Kidney (tissue), 22 donors: ENCODE measurements at places on chromosomes 3 and 15. TPM values are rescaled to one million over a fixed set of nuclear protein-coding genes. Genes with fewer than 3 reads are reported as not detected.
A peak's percentile ranks its signal among the peaks of the same experiment; 100 is the strongest.

DNA sequence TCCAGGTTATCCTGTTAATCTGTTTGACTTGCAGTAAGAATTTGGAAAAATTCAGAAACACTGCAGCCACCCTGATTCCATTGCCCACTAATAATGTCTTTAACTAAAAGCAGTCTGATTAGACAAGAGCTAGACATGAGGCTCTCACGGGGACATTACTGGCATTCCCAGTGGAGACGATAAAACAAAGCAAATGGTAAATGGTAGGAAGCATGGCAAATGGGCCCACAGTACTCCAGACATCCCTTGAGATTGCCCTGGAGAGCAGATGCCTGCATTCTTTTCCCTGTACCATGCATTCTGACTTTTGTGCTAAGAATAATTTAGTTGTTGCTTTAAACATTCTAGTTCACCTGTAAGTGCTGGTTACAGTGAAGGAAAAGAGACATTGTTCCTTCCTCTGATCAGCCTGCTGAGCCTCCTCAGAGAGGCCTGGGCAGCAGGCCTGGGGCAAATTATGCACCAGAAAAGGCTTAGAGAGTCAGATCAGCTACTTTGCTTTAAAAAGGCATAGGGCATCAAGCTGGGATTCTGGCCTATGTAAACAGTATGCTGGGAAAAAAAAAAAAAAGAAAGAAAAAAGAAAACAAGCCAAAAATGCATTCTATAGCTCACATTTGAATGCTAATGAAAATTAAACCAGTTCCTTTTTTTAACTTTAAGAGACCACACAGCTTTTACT lies 204.6 kb downstream of the GABRG3 start:
- no peak overlapping the region for H3K27ac ChIP-seq
- no peak for DNase-seq
- H3K36me3 ChIP-seq = no peaks in the 10 kb centered on the region
- no peak overlapping the region for H3K4me3 ChIP-seq
- H3K27me3 ChIP-seq = no peaks in the 10 kb centered on the region

DNA sequence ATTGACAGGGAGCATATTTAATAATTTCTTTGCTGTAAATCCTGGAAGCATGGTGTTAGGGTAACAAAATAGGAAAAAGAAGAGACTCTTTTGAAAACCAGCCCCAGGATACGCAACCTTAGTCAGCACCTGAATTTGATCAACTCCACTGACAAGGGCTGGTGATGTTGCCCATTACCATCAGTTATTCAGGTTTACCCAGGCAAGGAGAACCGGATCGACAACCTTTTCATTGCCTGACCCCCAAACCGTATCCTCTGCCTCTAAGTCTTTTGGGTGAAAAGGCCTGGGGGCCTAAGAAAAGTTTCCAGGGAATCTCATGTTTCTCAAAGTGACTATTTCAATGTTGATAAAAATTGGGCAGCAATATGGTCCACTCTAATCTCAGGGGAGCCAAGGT lies 313.3 kb downstream of the KBTBD8 start:
- no peak overlapping the region for H3K4me3 ChIP-seq
- no peaks in the 10 kb centered on the region for H3K36me3 ChIP-seq
- no peaks in the 10 kb centered on the region for H3K4me1 ChIP-seq

- no peak overlapping the region for H3K4me3 ChIP-seq
- H3K27me3 ChIP-seq = no peaks in the 10 kb centered on the region
- no peaks in the 10 kb centered on the region for H3K4me1 ChIP-seq
Observed at GRCh38 chr3:94524102-94524919, 461.4 kb downstream of the NSUN3 start.

GRCh38 chr3:48919215-48920138 lies 835 bp downstream of the ARIH2 start:
- H3K27me3 ChIP-seq = no peaks in the 10 kb centered on the region
- H3K27ac ChIP-seq = peak overlapping the region; percentile 95
- peak; percentile 80 for DNase-seq
- H3K4me1 ChIP-seq = no peaks in the 10 kb centered on the region
- H3K4me3 ChIP-seq = peak overlapping the region; percentile 80
- H3K36me3 ChIP-seq = no peaks in the 10 kb centered on the region

- no peak overlapping the region for H3K4me3 ChIP-seq
- H3K4me1 ChIP-seq = peaks cover 9% of the 10 kb centered on the region
- H3K27ac ChIP-seq = no peak overlapping the region
- no peaks in the 10 kb centered on the region for H3K27me3 ChIP-seq
Observed at GRCh38 chr3:48612309-48612708, 2.9 kb upstream of the UQCRC1 start.

DNA sequence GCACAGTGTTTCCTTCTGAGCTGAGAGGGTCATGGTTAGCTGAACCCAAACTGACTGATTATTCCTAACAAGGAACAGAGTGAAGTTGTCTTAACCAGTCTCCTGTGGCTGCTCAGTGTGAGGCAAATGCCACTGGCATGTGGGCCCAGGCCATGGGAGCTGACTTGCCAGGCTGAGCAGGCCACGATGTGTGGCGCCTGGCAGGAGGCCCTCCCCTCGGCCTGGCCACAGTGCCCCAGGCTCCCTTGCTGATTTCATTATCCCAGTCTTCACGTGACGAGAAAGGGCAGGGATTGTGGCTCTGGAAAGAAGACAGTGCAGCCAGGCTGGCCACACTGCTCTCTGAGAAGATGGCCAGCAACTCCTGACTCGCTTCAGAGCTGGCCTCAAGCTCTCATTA lies 58.8 kb downstream of the SLCO2A1 start:
- no peaks in the 10 kb centered on the region for H3K36me3 ChIP-seq
- no peak for DNase-seq
- no peaks in the 10 kb centered on the region for H3K27me3 ChIP-seq
- peaks cover 6% of the 10 kb centered on the region for H3K4me1 ChIP-seq
- no peak overlapping the region for H3K27ac ChIP-seq
- H3K4me3 ChIP-seq = no peak overlapping the region

- no peak overlapping the region for H3K27ac ChIP-seq
- H3K4me1 ChIP-seq = peaks cover 7% of the 10 kb centered on the region
- H3K4me3 ChIP-seq = no peak overlapping the region
- H3K27me3 ChIP-seq = no peaks in the 10 kb centered on the region
- DNase-seq = no peak
Observed at GRCh38 chr3:73432023-73432705, 192.6 kb downstream of the PDZRN3 start.

- no peaks in the 10 kb centered on the region for H3K4me1 ChIP-seq
- no peak for DNase-seq
- no peak overlapping the region for H3K4me3 ChIP-seq
- no peak overlapping the region for H3K27ac ChIP-seq
- peaks cover 11% of the 10 kb centered on the region for H3K27me3 ChIP-seq
Observed at GRCh38 chr15:70034596-70034995, 63.1 kb downstream of the TLE3 start.

DNA sequence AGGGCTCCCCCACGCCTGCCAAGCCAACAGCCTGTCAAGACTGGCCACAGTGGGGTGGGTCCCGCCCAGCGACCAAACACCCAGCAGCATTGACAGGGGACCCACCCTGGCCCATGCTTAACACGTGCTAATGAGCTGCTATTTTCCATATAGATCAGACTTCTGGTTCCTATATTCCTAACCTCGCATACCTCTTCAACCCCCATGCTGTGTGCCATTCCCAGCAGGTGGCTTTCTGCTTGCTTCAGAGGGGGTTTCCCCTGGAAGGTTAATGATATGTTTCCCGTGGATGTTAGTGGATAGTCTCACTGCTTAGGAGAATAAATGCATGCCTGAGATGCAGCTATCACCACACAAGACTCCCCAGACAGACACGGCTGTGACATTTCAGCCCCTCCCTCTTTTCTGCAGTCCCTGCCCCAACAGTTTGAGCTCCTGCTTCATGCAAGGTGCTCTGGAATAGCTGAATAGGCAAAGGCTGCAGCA lies 37.9 kb upstream of the MGLL start:
- DNase-seq = no peak
- H3K36me3 ChIP-seq = no peaks in the 10 kb centered on the region
- H3K27me3 ChIP-seq = no peaks in the 10 kb centered on the region
- H3K4me1 ChIP-seq = no peaks in the 10 kb centered on the region
- H3K27ac ChIP-seq = no peak overlapping the region

DNA sequence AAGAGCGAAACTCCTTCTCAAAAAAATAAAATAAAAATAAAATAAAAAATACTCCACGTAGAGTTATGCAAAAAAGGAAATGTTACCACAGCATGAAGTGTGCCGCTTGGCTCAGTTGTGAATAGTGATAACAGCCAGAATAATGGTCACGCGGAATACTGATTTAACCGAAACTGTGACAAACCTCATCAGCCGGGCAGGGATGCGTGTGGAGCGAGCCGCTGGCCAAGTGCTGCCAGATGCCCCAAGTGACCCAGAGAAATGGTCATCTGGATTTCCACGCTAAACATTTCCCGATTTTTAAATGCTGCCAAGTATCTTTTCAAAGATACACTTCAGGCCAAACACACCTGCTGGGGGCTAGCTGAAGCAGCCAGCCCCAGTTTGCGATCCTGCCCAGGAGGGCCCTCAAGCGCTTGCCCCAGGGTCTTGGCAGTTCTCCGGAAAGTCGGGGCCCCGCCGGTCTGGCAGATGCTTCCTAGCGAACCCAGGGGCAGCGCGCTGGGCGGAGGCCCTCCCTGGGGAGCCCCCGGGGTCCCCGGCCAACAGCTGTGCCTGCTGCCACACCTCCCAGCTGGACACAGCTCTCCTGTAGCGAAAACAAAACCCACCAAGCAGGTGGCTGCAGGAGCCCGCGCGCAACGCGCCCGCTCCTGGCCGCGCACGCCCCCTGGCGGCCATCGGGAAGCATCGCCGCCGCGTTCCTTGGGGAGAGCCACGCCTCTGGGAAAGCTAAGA lies 35.1 kb downstream of the CMTM6 start:
- H3K4me3 ChIP-seq = peak overlapping the region; percentile 42
- H3K27me3 ChIP-seq = no peaks in the 10 kb centered on the region
- H3K36me3 ChIP-seq = no peaks in the 10 kb centered on the region
- H3K27ac ChIP-seq = peak overlapping the region; percentile 51

- DNase-seq = no peak
- H3K27me3 ChIP-seq = no peaks in the 10 kb centered on the region
- H3K4me1 ChIP-seq = no peaks in the 10 kb centered on the region
- no peaks in the 10 kb centered on the region for H3K36me3 ChIP-seq
- H3K27ac ChIP-seq = no peak overlapping the region
Observed at GRCh38 chr3:170507063-170507462, 78.8 kb downstream of the SLC7A14 start.

GRCh38 chr3:119628390-119628789 lies 30.7 kb downstream of the PLA1A start:
- no peak overlapping the region for H3K4me3 ChIP-seq
- DNase-seq = no peak
- H3K36me3 ChIP-seq = no peaks in the 10 kb centered on the region

- no peak overlapping the region for H3K27ac ChIP-seq
- no peaks in the 10 kb centered on the region for H3K4me1 ChIP-seq
- H3K36me3 ChIP-seq = no peaks in the 10 kb centered on the region
- no peaks in the 10 kb centered on the region for H3K27me3 ChIP-seq
- no peak overlapping the region for H3K4me3 ChIP-seq
Observed at GRCh38 chr15:38588672-38589071, 24.1 kb upstream of the RASGRP1 start.

- H3K4me3 ChIP-seq = no peak overlapping the region
- no peaks in the 10 kb centered on the region for H3K27me3 ChIP-seq
- no peaks in the 10 kb centered on the region for H3K4me1 ChIP-seq
- H3K36me3 ChIP-seq = no peaks in the 10 kb centered on the region
- no peak for DNase-seq
Observed at GRCh38 chr3:104878395-104878794, 488.3 kb upstream of the ALCAM start.

DNA sequence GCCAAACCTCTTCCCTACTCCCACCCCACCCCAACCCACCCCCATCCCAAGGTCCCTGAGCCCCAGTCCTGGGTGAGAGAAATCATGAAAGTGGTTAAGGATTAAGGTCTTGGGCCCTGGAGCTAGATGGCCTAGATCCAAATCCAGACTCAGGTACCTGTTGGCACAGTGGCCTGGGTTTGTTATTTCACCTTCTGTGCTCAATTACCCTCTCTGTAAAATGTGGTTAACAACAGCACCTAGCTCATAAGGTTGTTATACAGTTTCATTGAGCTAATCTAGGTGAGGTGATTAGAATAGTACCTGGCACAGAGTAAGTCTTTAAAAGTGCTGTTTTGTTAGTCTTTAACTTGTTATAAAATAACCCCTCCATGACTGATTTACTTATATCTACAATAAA lies 6.4 kb upstream of the SNUPN start:
- peak; percentile 15 for DNase-seq
- no peak overlapping the region for H3K27ac ChIP-seq
- H3K27me3 ChIP-seq = no peaks in the 10 kb centered on the region
- H3K36me3 ChIP-seq = no peaks in the 10 kb centered on the region
- no peak overlapping the region for H3K4me3 ChIP-seq
- no peaks in the 10 kb centered on the region for H3K4me1 ChIP-seq

- H3K4me1 ChIP-seq = peaks cover 2% of the 10 kb centered on the region
- no peaks in the 10 kb centered on the region for H3K27me3 ChIP-seq
- no peak overlapping the region for H3K4me3 ChIP-seq
- H3K36me3 ChIP-seq = peaks cover 22% of the 10 kb centered on the region
Observed at GRCh38 chr3:56737006-56737405, 53.9 kb upstream of the TASOR start.

- no peak overlapping the region for H3K4me3 ChIP-seq
- peaks cover 18% of the 10 kb centered on the region for H3K4me1 ChIP-seq
- no peak for DNase-seq
- H3K27ac ChIP-seq = no peak overlapping the region
- H3K27me3 ChIP-seq = no peaks in the 10 kb centered on the region
- no peaks in the 10 kb centered on the region for H3K36me3 ChIP-seq
Observed at GRCh38 chr15:66780973-66781718, 79.1 kb downstream of the SMAD6 start.

GRCh38 chr3:177928172-177928873 lies 607.9 kb upstream of the KCNMB2 start:
- no peaks in the 10 kb centered on the region for H3K4me1 ChIP-seq
- H3K27ac ChIP-seq = no peak overlapping the region
- no peak for DNase-seq

GRCh38 chr15:59051873-59052861 lies 52.8 kb upstream of the CCNB2 start:
- H3K4me1 ChIP-seq = no peaks in the 10 kb centered on the region
- no peaks in the 10 kb centered on the region for H3K27me3 ChIP-seq
- DNase-seq = no peak
- peaks cover 5% of the 10 kb centered on the region for H3K36me3 ChIP-seq
- no peak overlapping the region for H3K27ac ChIP-seq

DNA sequence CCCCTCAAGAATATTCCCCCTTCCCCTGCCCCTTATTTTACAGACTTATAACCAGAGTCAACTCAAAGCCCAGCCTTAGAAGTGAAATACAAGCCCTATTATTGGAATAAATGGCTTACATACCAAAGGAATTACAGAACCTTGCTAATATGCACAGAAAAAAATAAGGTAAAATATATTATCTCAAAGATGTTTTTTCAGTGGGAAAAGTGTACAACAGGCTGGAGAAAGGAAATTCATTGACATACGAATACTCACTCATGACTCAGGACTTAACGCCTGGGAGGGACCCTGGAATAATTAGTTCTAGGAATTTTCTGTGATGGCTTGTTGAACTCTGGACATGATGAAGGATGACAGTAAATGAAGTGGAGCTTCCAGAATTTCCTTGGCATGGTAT lies 27.0 kb downstream of the ARL14 start:
- no peak overlapping the region for H3K4me3 ChIP-seq
- H3K36me3 ChIP-seq = no peaks in the 10 kb centered on the region
- H3K27ac ChIP-seq = no peak overlapping the region

The CORO2B gene
- total RNA-seq = 7.9 TPM

The CHL1 gene
- 109 TPM for total RNA-seq

The NUSAP1 gene
- 6.7 TPM for total RNA-seq

The PPM1L gene
- 13.8 TPM for total RNA-seq

The RBPMS2 gene
- 8.2 TPM for total RNA-seq

The CHAC1 gene
- 4.7 TPM for total RNA-seq

The CHRM5 gene
- total RNA-seq = 0.06 TPM

The COPS2 gene
- 60.1 TPM for total RNA-seq

The CLRN1 gene
- total RNA-seq = not detected

The GNB5 gene
- total RNA-seq = 43.6 TPM

The ECE2 gene
- total RNA-seq = not detected
